ENCODE measurements at places on chromosomes 11 and 22.

DNA sequence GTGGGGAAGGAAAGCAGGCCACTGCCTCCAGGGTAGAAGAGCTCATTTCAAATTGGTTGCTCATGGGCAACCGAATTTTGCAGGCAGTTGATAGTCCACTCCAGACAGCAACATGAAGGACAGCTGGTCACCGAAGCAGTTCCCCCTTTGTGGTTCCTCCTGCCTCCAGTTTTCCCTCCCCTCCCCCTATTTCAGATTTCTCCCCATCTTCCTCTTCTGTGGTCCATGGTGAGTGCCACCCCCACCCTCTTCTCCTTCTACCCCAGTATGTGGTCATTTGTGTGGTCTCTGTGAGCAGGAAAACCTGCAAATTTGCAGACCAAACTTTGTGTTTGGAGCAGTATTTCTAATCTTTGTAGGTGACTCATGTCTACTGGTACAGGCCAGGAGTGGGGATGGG, 38.2 kb upstream of the PAK1 start:
- peak; percentile 11 for DNase-seq

GRCh38 chr11:71498091-71498490, 29.0 kb upstream of the KRTAP5-7 start:
- DNase-seq, result no peak

DNA sequence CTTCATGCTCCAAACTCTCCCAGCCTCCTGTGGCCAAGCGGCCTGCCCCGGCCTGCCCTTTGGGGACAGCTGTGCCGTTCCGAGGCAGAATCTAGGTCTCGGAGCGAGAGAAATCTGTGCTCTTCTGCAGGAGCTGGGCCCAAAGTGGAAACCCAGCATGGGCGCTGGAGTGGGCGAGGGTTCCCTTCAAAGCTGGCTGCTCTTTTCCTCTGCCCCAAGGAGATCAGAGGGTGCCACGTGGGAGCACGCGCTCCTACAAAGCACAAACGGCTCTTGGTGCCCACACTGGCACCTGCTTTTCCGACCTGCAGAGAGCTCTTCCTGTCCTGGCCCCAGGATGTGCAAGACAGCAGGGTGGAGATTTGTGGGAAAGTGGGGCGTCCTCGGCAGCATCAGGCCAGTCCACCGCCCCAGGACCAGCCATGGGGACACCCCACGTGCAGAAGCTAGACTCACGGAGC, 6.9 kb downstream of the OSBPL5 start:
- DNase-seq, result peak; percentile 13

GRCh38 chr11:57321388-57322255, 3.1 kb downstream of the TNKS1BP1 start:
- DNase-seq, result no peak

- no peak for DNase-seq
Observed at GRCh38 chr11:95520369-95521132, 269.0 kb downstream of the FAM76B start.

GRCh38 chr11:73997120-73997770, 11.6 kb downstream of the UCP3 start:
- DNase-seq, result no peak

- DNase-seq, result no peak
Observed at GRCh38 chr11:73267906-73268540, 4.1 kb upstream of the P2RY6 start.

- peak; percentile 49 for DNase-seq
Observed at GRCh38 chr11:2268729-2269600, 1.4 kb downstream of the ASCL2 start.
